Activated CD4-positive, alpha-beta T cell treated with anti-CD3 and anti-CD28 coated beads for 36 hours (primary cell): ENCODE measurements at places on chromosomes 6 and 20. TPM values are rescaled to one million over a fixed set of nuclear protein-coding genes. Genes with fewer than 3 reads are reported as not detected.

GRCh38 chr6:41780551-41781365 lies at the start of gene PRICKLE4:
Gene PRICKLE4 (plus strand): TSS chr6:41780782. CDS start chr6:41783474, 2,692 bp downstream.
- no peak for DNase-seq
- H3K27ac ChIP-seq: no peak within 1 kb of the TSS
- peaks cover 3% of the 10 kb centered on the region for H3K36me3 ChIP-seq
- peaks cover 18% of the 10 kb centered on the region for H3K4me1 ChIP-seq
- H3K4me3 ChIP-seq: peak within 1 kb of the TSS; percentile 80

GRCh38 chr6:50935442-50935841 lies 116.8 kb downstream of the TFAP2B start:
- H3K36me3 ChIP-seq: no peaks in the 10 kb centered on the region
- no peaks in the 10 kb centered on the region for H3K4me1 ChIP-seq
- no peak for DNase-seq
- no peak overlapping the region for H3K27ac ChIP-seq
- H3K4me3 ChIP-seq: no peak overlapping the region

DNA sequence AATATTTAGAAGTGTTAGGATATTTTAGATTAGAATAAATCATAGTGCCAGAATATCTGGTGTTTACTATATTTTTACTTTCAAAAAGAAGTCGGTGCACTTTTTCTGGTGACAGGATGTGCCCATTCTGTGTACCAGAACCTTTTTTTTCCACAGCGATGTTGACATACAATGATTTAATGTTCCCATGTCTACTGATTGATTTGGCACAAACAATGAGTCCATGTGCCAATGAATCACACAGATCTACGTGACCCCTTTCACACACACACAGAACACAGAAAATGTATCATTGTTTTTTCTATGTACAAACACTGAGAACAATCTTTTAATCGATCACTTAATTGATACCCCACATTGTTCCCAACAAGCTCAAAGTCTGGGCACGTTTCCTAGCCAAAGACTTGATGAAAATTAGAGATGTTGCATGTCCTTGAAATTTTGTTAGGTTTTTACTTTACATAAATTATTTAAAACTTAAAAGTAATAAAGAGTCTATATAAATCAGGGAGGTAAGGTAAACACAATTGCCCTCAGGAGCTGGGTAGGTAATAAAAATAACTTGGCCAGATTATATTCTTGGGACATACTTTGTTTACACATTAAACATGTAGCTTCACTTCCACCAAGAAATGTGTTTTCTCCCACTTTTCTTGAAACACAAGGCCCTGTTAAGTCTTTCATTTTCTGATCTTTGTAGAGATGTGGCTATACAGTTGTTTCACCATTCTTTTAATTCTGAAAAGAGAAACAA lies 36.4 kb upstream of the SOX4 start:
- DNase-seq: no peak
- no peak overlapping the region for H3K27ac ChIP-seq
- no peaks in the 10 kb centered on the region for H3K36me3 ChIP-seq

DNA sequence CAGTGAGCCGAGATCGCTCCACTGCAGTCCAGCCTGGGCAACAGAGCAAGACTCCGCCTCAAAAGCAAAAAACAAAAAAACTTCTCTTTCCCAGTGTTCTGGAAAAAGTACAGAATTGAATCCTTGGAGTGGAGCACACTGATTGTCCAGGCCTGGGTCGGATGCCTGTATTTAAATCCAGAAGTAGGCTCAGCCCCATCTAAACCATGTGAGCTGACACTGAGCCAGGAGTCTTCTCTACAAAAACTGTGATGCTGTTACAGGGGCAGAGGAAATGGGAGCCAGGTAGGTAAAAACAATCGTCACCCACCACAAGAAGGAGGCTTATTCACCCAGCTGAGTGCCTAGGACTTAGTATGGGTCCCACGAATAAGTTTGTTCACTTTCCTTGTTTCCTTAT lies 43.0 kb upstream of the PTPN1 start:
- H3K36me3 ChIP-seq: no peaks in the 10 kb centered on the region
- no peak overlapping the region for H3K27ac ChIP-seq
- no peak overlapping the region for H3K4me3 ChIP-seq
- DNase-seq: no peak

DNA sequence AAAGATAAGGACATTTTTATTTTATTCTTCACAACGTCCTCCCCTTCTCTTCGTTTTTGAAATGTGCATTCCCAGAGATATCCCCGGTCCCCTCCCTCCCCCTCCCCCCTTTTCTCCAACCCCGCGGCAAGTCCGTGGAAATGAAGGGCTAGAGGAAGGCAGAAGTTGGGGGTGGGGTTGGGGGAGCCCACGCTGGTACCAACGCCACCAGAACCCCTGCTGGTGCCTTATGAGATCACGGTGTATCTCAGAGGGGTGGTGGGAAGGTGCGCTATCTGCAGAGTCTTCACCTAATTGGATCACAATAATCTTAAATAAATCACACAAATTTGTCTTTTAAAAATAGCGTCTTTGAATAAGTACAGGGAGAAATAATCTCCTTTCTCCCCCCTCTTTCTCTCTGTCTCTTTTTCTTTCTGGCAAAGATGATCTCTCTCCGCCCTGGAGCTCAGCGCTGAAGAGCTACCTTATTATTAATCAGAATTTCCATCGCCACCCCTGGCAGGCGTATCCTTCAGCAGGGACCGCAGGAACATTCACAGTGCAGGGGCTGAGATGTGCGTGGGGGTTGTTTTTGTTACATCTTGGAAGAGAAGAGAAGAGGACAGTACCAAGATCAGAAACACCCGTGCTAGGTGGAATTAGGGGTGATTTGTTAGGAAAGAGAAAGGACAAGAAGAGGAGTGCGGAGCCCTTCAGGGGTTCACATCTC lies 915 bp downstream of the CLVS2 start:
- no peak overlapping the region for H3K4me3 ChIP-seq
- no peaks in the 10 kb centered on the region for H3K4me1 ChIP-seq
- H3K36me3 ChIP-seq: no peaks in the 10 kb centered on the region
- H3K27ac ChIP-seq: no peak overlapping the region
- no peak for DNase-seq

DNA sequence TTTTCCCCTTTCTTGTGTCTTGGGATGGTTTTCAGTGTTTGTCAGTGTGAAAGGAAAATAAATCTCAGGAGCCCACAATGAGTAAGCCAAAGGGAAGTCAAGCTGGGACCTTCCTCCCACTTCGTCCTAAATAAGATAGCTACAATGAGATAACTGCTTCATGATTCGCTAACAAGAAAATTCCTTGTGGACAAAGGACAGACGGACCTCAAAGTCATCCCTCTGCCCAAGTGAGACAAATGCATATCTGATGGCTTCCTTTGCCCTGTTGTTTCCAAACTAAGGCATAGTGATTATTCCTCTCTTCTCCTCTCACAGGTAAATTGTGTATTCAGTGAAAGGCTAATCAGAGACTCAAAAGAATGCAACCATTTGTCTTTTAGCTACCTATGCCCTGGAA lies 26.1 kb upstream of the ADTRP start:
- no peak for DNase-seq
- peaks cover 2% of the 10 kb centered on the region for H3K27me3 ChIP-seq
- no peaks in the 10 kb centered on the region for H3K36me3 ChIP-seq
- H3K4me3 ChIP-seq: no peak overlapping the region

GRCh38 chr20:14507711-14508110 lies 170.3 kb upstream of the FLRT3 start:
- H3K36me3 ChIP-seq: no peaks in the 10 kb centered on the region
- DNase-seq: no peak
- no peak overlapping the region for H3K27ac ChIP-seq
- H3K27me3 ChIP-seq: no peaks in the 10 kb centered on the region
- no peak overlapping the region for H3K4me3 ChIP-seq

ANGPT4 gene
- not detected for total RNA-seq

DNA sequence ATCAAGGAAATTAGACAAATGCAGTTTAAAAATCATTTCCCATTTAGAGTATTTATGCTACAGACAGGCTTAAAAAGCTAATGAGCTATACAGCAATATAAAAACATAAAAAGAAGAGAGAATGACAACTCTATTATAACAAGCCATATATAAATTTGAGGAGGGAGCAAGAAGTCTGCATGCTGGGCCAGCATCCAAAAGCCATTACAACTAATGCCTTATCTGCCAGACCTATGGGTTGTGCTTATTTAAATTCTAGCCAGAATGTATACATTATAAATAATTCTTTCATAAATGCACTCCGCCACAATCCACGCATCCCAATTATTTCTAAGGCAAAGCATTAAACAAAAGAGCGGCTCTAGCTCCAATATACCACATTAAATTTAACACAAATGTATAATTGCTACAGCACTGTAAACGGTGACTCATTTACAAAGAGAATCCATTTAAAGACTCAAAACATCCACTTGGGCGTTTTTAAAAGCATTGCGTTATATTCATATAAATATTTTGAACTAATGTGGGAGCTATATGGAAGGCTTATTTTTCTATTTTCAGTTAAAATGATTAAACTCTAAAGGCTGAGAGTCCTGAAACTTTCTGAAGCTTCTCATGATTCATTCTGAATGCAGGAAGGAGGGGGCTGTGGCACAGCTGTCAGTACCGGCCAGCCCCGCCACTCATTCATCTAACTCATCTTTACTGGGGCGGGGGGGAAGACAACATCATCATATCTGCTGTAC lies 37.7 kb upstream of the RAB22A start:
- peaks cover 36% of the 10 kb centered on the region for H3K36me3 ChIP-seq
- peaks cover 39% of the 10 kb centered on the region for H3K4me1 ChIP-seq
- peak; percentile 85 for DNase-seq
- peak overlapping the region; percentile 6 for H3K27ac ChIP-seq
- no peaks in the 10 kb centered on the region for H3K27me3 ChIP-seq

THBS2 gene
- total RNA-seq: not detected

PNLDC1 gene
- 0.11 TPM for total RNA-seq

DNA sequence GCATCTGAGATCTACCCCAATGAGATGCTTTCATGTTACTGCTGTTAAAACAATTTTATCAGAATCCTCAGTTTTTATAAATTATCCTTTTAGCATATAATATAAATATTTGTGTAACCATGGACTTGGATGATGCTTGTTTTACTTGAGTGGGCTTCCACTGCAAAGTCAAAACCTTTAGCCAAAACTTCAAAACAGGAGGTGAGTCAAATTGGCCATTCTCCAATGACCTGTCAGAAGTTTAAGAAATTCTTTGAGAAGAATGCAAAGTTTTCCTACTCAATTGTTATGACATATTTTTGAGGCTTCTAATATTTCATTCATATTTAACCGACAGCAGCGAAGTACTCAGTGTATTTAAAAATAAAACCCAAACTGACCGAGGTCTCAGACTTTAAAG lies 507.9 kb downstream of the EYS start:
- no peaks in the 10 kb centered on the region for H3K36me3 ChIP-seq
- no peaks in the 10 kb centered on the region for H3K4me1 ChIP-seq
- H3K27me3 ChIP-seq: no peaks in the 10 kb centered on the region
- DNase-seq: no peak
- no peak overlapping the region for H3K27ac ChIP-seq
- no peak overlapping the region for H3K4me3 ChIP-seq

TRIM10 gene
- total RNA-seq: 0.11 TPM

GRCh38 chr6:129860908-129861665 lies at the start of gene TMEM244:
Gene TMEM244 (minus strand): TSS chr6:129861315. CDS start chr6:129861188, 127 bp downstream.
- no peaks in the 10 kb centered on the region for H3K27me3 ChIP-seq
- peak; percentile 19 for DNase-seq
- peaks cover 12% of the 10 kb centered on the region for H3K4me1 ChIP-seq
- no peaks in the 10 kb centered on the region for H3K36me3 ChIP-seq

SMIM8 gene
- total RNA-seq: 8.5 TPM

GRCh38 chr6:25627001-25627400 lies 25.0 kb upstream of the SCGN start:
- no peaks in the 10 kb centered on the region for H3K4me1 ChIP-seq
- H3K27me3 ChIP-seq: peaks cover 7% of the 10 kb centered on the region
- no peaks in the 10 kb centered on the region for H3K36me3 ChIP-seq

DNA sequence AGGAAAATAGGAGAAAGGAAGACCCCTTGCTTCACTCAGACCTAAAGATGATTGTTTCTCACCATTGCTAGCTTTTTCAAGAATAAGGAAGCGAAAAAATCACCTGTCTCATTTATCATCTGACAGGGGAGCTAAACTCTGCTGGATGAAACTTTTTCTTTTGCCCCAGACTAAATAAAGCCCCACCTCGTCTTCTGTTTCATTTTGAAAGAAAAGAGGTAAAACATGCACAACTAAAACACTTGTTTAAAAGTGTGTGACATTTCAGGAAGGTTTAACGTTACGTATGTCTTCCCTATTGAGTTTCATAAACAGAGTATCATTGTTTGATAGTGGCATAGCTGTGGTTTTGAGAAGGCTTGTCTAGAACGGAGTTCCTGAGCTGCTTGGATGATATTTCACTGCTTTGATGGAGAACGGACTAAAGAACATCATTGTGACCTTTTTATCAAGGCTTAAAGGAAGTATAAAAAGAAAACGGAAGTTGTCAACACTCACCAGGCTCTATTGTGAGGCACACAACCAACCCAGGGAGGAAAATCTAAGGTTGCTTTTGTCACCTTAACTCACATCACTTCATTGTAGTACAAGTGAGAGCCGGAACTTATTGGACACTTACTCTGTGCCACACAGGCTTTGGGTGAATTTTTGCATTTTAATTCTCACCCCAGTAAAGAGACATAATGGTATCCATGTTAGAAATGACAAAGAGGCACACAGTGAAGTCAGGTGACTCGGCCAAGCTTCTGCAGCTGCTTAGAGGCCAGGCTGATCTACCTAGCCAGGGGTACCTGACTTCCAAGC lies 29.5 kb downstream of the TSHZ2 start:
- peak; percentile 49 for DNase-seq
- H3K27ac ChIP-seq: peak overlapping the region; percentile 99
- H3K4me3 ChIP-seq: peak overlapping the region; percentile 65
- H3K27me3 ChIP-seq: no peaks in the 10 kb centered on the region

GRCh38 chr6:16688984-16689636 lies 72.2 kb downstream of the ATXN1 start:
- DNase-seq: no peak
- peaks cover 5% of the 10 kb centered on the region for H3K36me3 ChIP-seq
- no peak overlapping the region for H3K4me3 ChIP-seq
- peaks cover 88% of the 10 kb centered on the region for H3K4me1 ChIP-seq
- peak overlapping the region; percentile 42 for H3K27ac ChIP-seq
- H3K27me3 ChIP-seq: no peaks in the 10 kb centered on the region

FUT9 gene
- total RNA-seq: not detected

DNA sequence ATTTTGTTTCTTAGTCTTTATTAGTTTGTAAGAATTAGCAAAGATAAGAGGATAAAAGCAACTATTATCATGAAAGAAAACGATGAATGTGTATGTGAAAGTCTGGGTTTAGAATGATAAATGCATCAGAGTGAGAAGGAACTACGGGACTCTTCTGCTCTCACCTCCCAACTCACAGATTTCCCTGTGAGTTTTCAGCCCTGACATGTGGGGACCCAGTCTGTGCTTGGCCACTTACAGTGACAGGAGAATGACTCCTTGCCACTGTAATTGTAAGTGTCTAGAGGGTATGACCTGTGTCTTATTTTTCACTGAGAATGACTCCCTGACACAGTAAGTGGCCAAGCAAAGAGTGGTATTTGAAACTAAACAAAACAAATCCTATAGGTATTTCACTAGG lies 2.5 kb downstream of the HLA-DPA1 start:
- H3K36me3 ChIP-seq: peaks cover 31% of the 10 kb centered on the region
- no peak overlapping the region for H3K27ac ChIP-seq
- no peaks in the 10 kb centered on the region for H3K27me3 ChIP-seq
- peaks cover 24% of the 10 kb centered on the region for H3K4me1 ChIP-seq
- no peak overlapping the region for H3K4me3 ChIP-seq
- no peak for DNase-seq
